Stimulated activated CD4-positive, alpha-beta T cell treated with anti-CD3 and anti-CD28 coated beads, Interleukin-1b, Interleukin-23, amount 100 ng/mL, for 1 hour (primary cell): ENCODE measurements at places on chromosomes 4 and X.

DNA sequence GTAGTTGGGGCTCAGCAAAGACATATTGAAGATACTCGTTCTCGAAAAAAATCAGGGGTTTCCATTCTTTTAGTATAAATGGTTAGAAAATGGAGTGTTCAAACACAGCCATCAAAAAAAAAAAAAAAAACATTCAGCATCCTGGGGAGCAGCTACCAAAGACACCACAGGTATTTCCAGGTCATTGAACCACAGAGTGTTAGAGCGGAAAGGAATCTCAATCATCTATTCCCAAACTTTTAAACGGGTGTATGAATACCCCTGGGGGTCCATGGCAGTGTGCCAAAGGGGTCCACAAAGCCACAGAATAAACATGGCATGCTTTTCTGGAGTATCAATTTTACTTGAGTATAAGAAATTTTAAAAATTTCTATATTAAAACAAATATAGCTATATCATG lies 6.9 kb upstream of the FGF16 start:
- no peak for DNase-seq

- DNase-seq = no peak
These were observed 134.8 kb upstream of the PPARGC1A start for GRCh38 chr4:24024605-24025004.

GRCh38 chrX:110683925-110684324 lies 111.7 kb downstream of the CHRDL1 start:
- no peak for DNase-seq

DNA sequence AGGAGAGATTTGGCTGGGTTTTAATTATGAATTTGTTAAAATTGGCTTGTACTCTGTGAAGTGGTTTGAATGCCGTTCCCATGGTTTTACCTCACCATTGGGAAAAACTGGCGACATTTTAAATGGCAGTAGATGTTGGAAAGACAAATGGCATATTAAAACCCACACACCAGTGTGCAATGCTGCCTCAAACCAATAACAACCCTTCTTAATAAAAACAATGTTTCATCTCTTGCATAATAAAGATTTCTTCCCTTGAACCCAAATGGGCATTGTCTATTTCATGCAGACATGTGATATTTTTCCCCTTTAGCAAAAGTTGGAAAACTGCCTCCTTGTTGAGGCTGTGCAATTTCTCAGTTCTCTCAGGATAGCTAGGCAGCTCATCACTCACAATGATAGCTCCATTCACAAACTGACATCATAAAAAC lies 33.7 kb downstream of the GABRB1 start:
- DNase-seq = no peak

GRCh38 chrX:31608638-31609037 lies 536.8 kb upstream of the FTHL17 start:
- no peak for DNase-seq

GRCh38 chr4:59960143-59960542 lies 1240.0 kb upstream of the ADGRL3 start:
- DNase-seq = no peak

GRCh38 chr4:12889054-12889453 lies 595.1 kb downstream of the RAB28 start:
- no peak for DNase-seq

GRCh38 chr4:156659983-156660382 lies 311.6 kb downstream of the PDGFC start:
- no peak for DNase-seq

DNA sequence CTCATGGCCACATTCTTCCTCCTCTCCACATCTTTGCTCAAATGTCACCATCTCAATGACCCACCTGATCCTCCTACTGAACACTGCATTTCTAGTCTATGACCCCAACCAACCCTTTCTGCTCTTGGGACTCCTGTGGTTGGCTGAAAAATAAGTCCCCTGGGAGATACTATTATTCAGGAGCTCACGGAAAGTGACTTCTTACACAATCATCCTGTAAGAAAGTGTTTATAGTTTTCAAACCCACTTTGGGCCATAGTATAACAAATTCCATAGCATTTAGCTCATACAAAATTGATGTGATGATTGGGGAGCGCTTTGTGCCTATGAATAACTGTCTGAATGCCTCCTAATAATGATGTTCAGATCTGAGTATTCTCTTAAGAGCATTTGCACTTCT lies 161.4 kb upstream of the HS3ST1 start:
- DNase-seq = no peak

GRCh38 chr4:176441594-176441993 lies 121.8 kb downstream of the SPCS3 start:
- DNase-seq = no peak

DNA sequence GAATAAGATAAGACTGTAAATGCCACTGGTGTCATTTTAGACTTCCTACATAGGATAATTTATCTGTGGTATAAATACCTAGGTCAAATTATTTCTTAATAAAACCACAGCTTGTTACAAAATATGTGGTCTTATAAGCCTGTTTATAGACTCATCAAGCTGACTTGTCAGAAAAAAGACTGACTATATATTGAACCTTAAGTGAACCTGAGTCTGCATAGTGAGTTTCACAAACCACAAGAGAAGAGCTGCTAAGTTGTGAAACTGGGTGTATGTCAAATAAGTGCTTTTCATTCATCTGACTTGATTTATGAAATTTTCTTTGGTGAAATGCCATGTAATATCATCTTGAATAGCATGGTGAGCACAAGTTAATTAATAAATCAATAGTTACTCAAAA lies 48.4 kb upstream of the TMPRSS11A start:
- no peak for DNase-seq

DNA sequence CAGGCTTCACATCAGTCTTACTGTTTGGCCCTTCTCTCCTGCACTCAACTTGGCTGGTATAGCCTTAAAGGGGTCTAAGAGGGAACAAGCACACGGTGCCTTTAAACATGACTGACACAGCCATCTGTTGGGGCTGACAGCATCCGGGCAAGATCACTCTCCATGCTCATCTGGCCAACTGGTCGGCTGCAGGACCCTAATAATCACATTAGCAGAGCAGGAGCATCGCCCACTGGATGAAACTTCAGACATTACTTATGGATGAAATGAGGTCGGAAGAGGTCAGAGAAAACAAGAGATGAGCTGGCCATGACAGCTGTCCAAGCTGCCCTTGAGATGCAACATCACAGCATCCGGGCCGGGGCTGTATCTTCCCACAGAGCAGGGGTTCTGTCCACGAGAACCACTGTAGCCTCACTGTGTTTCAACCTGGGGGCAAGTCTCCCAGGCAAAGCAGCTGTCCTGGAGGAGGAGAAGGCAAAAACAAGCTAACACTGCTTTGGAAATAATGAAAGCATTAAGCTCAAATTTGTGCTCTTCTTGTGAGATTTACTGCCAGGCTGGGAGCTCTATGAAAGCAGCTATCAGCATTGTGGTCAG lies 94.4 kb upstream of the TTC29 start:
- no peak for DNase-seq

- no peak for DNase-seq
These were observed 14.1 kb upstream of the TMEM131L start for GRCh38 chr4:153451911-153452657.

DNA sequence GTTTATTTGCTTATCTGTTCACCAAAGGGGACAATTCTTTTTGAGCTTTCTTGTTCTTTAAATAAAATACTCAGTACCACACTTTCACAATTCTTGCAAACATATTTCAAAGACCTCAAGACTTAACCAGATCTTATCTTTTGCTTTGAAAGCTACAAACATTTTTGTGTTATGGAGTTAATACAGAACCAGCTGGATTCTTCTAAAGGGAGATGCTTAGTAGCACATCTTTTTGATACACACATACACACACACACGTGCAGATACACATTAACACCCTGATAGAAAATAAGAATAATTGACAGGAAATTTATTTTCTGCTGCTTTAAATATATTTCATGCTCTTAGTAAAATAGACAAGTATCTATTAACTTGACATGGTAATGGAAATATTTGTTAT lies 379.1 kb downstream of the SH2D1A start:
- no peak for DNase-seq

DNA sequence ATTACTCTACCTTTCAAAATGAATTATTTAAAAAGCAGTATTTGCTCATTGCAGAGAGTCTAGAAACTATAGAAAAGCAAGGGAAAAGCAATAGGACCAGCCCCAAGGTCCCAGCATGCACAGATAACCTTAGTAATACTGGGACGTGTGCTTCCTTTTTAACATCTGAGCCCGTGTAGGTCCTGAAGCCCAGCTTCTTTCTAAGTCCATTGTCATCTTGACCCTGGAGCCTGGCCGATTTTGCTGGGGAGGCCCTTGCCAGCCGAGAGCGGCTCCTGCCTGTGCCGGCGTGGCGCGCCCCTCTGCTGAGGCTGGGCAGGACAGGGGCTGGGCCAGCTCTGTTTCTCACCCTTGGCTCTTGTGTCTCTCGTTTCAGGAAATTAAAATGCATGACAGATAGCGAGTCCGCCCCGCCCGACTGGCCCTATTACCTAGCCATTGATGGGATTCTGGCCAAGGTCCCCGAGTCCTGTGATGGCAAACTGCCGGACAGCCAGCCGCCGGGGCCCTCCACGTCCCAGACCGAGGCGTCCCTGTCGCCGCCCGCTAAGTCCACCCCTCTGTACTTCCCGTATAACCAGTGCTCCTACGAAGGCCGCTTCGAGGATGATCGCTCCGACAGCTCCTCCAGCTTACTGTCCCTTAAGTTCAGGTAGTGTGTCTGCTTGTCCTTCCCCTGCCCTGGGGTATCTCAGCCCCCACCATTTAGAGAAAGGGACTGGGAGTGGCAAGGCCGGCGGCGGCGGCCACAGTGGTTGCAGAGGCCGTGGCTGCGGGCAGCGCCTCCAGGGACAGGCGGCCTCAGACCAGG lies 4.1 kb downstream of the MSANTD1 start:
- no peak for DNase-seq

DNA sequence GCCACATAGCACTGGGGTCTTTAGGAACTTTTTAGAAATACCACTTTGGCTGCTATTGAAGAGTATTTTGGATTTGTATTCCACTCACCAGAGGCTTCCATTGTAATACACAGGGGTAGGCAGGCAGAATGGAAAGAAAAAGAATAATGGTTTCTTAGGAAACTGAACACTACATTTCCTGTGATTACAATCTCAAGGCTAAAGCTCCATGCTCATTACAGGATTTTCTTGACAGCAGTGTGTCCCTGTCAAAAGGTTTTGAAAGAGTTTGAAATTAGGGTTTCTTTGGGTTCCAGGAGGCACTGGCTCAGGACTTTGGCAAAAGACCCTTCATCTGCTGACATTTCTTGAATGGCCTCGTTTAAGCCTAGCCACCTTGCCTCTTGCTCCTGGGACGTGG lies 74.8 kb upstream of the STIM2 start:
- DNase-seq = no peak

GRCh38 chr4:137467537-137467936 lies 64.8 kb downstream of the PCDH18 start:
- DNase-seq = no peak

DNA sequence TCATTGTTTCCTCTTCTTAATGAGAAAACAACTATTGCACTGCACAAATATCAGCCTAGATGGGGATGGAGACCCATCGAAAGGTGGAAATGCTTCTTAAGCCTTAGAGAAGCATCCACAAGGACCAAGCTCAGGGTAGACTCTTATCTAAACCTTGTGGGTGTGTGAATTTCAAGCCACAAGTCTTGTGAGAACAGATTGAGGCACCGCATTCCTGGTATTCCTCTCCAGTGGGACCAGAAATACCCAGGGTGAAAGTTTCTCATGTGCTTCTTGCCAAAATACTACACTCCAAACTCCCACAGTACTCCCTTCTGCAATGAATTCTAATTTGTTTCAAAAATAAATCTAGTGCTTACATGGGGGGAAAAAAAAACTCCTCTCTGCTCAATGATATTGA lies 375.6 kb downstream of the PDGFC start:
- DNase-seq = no peak

- no peak for DNase-seq
These were observed 57.3 kb downstream of the EVC2 start for GRCh38 chr4:5651089-5651488.

DNA sequence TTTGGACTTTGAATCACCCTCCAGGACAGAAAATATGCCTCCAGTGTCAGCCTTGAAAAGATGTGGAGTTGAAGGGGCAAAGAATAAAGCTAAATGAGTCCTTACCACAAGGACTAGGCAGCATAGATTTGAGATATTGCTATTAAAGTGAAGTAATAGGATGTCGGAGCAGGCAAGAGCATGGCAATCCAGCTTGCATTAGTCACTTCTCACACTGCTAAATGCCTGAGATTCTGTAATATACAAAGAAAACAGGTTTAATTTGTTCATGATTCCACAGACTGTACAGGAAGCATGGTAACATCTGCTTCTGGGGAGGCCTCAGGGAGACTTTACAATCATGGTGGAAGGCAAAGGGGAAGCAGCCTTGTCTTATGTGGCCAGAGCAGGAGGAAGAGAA lies 109.8 kb upstream of the PCDH7 start:
- DNase-seq = no peak

DNA sequence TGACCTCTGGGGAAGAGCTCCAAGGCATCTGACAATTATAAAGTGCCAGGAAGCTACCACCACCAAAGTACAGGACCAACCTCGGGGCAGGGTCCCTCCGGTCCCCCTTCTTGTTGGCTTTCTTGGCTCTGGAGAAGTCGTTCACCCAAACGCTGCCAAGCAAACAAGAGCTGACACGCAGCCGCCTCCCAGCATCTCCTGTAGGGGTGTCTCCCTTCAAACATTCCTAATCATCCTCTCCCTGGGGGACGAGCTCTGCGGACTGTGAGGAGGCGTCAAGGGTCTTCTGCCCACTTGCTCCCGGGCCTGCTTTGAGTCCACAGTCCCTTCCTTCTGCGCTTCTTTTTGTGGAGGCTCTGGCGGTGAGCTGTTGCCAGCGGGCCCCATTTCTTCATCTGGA lies 158.9 kb upstream of the MAB21L2 start:
- DNase-seq = no peak

DNA sequence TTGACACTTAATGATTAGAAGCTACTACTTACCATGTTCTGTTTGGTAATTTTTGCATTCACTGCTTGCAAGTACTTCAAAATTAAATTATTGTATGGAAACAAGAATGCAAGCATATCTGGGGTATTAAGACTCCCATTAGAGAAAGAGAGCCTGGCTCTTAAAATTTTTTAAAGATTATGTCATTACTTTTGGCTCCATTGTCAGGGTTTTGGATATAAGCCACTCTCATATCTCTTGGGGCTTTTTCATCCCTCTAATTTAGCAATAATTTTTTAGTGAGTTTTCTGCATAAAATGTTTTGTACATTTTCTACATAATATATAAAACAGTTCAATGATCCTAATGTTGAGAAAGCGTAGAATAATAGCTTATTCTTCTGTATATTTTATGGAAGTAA lies 49.4 kb downstream of the SLC9A6 start:
- no peak for DNase-seq

GRCh38 chr4:129561886-129562671 lies 466.1 kb downstream of the C4orf33 start:
- DNase-seq = no peak

- no peak for DNase-seq
These were observed 35.8 kb upstream of the MAML3 start for GRCh38 chr4:140189805-140190204.

GRCh38 chr4:41287852-41288251 lies 31.1 kb downstream of the UCHL1 start:
- no peak for DNase-seq

- DNase-seq = no peak
These were observed 49.5 kb downstream of the PPP2R2C start for GRCh38 chr4:6422866-6423265.

GRCh38 chr4:115054836-115055235 lies 58.6 kb downstream of the NDST4 start:
- no peak for DNase-seq
